ELR (cell line): ENCODE measurements at places on chromosomes 12 and 14.

DNA sequence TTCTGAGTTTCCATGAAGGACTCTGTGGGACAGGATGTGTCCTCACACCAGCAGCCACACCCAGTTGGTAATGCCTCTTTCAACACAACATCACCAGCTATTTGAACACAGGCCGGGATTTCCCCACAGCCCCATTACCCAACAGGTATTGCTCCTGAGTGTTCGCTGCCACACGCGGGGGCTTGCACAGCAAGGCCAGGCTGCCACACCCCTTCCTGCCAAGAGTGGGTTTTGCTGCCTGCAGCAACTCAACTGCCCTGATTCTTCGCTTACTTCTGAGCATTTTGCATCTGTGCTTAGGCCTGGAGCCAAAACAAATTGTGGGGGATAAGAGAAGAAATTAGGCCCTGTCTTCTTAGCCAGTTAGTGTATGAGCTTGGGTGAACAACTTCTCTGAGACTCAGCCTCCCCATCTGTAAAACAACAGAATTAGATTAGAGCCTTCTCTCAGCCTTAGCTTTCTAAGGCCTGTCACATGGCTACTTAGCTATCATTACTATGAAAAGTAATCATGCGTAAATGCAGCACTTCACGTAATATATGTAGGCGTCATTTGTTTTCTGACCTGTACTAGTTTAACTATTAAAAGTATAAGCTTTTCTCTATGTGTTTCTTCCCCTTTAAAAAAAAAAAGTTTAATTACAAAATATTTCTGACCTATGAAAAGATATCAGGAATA, 20.0 kb downstream of the CKAP4 start:
- DNase-seq: peak; percentile 28

DNA sequence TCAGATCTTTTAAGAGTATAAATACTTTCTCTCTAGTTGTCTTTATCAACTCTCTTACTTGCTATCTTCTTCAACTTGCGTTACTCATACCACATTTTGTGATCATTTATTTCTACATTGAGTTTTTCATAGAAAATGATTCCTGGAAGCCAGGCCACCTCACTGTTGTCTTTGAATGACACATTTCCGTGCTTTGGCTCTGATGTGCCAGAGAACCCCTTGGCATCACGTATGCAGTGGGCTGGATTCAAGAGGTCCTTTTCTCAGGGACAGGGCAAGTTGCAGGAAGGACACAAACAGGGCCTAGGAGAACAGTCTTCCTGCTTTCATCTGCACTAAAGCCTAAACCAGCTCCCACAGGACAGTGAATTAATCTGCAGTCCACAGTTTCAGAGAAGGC, 70.3 kb upstream of the PYGL start:
- DNase-seq: no peak

GRCh38 chr12:132466241-132467201, 23.4 kb upstream of the FBRSL1 start:
- DNase-seq: no peak

- peak; percentile 83 for DNase-seq
Observed at GRCh38 chr14:102776761-102777710, at the start of gene TRAF3. Gene TRAF3 (plus strand): TSS chr14:102777449. CDS start chr14:102870202, 92,753 bp downstream.

DNA sequence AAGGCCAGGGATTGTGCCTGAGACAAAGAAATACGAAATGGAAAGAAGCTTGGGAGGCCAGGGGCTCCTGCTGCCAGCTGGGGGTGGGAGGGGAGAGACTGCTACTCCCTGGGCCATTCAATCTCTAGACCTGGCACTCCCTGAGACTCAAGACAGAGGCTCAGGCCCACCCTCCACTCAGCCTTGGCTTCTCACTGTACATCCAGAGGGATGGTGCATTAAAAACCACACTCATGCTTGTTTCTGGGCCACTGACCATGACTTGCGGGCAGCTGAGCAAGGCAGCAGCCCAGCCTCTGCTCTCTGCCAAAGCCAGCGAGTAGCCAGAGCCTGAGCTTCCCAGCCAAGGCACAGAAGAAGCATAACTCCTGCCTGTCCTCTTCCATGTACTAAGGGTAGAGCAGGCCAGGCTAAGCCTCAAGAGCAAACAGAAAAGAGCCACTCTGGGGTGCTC, 41.5 kb downstream of the PITPNM2 start:
- DNase-seq: no peak

DNA sequence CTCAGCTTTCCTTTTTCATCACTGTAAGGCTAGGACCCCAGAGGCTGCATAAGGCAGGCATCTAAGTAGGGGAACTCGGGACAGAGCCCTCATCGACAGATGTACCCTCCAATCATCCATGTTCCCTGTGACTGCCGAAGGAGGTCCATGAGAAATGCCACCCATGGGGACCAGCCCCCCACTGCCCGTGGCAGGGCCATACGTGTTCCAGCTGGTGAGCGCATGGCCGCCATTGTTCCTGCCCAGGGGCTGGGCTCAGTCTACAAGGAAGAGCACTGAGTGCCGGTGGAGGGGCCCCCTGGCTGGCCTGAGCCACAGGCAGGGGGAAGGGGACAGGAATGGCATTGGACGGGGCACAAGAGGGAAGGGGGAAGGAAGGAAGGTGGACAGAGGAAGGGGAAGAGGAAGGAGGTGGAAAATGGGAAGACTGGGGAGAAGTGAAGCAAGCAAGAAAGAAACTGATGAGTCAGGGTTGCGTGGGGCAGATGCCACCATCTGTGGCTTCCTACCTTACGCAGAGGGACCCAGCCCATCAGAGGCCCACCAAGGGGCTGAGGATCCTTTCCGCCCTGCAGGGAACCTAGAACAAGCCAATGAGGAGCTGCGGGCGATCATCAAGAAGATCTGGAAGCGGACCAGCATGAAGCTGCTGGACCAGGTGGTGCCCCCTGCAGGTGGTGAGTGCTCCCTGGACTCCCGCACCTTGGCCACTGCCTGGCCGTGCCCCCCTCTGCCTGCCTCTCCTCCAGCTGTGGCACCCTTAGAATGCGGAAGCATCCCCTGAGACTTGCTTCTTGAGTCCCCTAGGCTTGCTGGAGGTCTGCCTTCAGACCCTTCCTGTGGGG, 120.6 kb upstream of the FKBP4 start:
- no peak for DNase-seq

DNA sequence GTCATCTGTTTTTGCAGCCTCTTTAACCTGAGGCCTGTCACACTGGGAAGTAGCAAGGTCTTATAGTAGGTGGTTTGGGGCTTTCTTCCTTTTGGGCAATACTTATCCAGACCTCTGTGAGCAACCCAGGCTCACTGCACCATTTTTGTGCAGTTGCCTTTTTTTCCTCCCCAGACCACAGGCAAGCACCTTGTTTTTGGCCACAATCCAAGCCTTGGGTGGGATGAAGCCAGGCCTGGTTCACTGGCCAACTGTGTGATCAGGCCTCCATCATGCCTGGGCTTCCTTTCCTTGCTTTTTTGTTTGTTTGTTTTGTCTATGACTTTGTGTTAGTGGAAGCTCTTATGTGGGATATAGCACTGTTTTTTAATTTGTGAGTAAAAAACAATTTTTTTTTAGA, 71.7 kb downstream of the DNAH10 start:
- no peak for DNase-seq

DNA sequence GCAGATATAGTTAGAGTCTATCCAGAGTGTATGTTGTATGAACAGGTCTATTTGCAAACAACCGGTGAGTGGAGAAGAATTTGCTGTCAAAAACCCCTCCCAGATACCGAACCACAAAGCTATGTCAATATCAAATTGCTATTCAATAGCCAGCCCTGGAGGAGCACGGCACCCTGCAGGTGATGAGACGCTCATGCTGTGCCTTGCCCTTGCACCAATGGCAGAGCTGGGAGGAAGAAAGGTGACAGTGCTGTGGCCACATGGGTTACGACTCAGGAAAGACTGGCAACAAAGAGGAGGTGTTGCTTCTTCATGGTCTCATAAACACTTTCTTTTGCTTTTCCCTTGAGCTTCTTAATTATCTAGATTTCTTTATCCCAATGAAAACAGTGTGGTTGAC, 55.7 kb downstream of the PAX9 start:
- DNase-seq: no peak

GRCh38 chr12:122979001-122979907, 1.2 kb upstream of the ARL6IP4 start:
- no peak for DNase-seq

- no peak for DNase-seq
Observed at GRCh38 chr12:116620492-116621191, 61.5 kb downstream of the MAP1LC3B2 start.

DNA sequence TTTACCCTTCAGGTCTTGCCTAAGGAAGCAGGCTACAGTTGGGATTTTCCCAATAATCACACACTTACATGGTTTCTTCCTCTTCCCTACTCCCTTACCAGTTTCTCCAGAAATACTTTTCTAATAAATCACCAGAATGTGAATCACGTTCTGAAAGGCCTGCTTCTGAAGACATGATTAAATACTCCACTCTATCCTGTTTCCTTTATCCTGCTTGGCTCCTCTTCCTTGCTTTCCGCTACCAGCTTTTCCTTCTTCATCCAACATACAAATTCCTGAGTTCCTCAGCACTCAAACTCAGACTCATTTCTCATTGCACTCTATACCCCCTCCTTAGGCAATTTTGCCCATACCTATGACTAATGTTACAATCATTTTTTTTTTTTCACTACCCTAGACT, 118.3 kb downstream of the MGAT4C start:
- peak; percentile 84 for DNase-seq

DNA sequence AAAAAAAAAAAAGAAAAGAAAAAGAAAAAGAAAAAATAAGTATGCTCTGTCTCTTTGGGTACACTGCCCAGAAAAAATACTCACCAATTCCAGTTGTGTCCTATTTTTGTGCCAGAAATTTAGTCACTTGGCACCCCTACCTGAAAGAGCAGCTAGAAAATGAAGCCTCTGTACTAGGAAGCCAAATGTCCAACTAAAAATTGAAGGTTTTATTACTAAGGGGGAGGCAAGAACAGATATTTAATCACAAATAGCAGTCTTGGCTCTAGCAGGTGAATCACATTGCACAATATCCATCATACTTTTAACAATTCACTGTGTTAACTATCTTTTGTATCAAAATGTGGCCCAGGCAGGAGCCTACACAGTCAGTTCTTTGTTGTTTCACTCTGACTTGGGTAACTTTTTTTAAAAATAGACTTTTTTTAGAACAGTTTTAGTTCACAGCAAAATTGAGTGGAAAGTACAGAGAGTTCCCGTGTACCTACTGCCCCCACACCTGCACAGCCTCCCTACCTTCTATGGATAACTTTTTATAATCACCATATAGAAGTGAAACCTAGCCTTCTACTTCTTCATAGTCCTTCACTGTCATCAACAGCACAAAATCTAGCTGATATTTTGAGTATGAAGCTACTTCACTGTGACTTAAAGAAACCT, 87.1 kb upstream of the ATF7IP start:
- DNase-seq: no peak

DNA sequence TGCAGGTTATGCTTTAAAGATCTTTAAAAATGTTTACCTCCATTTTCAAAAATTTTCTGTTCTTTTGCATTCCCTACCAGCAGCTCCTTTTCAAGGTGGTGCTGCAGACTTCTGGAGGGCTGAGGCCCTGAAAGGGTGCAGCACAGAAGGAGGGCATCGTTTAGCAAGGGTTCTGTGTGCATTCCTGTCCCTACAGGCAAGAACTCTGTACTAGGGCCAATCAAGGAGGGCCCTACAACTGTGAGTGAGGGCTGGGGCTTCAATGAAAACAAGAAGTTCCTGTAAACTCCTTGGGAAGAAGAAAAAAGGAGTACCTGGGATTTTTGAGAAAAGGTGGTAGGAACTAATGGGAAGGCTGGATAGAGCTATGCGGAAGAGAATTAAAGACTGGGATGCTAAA, 50.7 kb upstream of the CSRP2 start:
- no peak for DNase-seq

DNA sequence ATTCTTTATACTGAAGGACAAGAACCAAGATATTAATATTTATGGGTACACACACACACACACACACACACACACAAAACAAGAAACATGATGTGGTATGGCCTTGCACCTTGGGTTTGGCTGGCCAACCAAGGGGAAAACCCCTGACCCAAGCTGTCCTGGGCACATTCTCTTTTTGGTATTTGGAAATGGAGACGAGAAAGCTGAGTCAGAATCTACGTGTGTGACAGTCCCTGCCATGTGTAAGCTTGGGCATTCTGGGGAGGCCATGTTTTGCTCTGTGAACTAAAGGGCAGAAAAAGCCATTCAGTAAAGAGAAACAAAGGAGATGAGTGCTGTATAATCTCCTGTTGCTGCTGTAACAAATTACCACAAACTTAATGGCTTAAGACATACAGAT, 35.6 kb downstream of the PTGER2 start:
- DNase-seq: peak; percentile 51

DNA sequence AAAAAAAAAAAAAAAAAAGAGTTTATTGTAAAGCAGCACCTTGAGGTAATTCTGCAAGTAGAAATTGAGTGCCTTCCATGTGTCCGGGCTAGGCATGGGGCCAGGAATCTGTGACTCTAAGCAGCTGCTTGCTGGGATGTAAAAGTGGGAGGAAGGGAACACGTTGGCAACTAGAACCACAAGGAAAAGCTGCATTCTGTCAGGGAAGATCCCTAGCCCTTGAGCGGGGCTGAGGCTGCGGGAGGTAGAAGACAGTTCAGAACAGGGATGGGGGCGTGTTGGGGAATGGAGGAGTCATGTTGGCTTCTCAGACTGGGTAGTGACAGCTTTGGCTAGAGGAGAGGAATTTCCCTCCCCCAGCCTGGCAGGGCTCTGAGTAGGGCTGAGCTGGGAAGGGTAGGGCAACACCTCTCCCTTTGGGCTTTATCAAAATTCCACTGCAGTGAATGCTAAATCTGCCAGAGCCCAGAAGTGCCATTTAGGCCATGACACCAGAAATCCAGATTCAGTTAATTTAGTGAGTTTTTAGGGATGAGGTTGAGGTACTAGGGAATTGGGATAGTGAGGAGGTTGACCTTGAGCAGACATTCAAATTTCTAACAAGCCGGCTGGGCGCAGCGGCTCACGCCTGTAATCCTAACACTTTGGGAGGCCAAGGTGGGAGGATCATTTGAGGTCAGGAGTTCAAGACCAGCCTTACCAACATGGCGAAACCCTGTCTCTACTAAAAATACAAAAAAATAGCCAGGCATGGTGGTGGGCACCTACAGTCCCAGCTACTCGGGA, 3.4 kb upstream of the TRAFD1 start:
- peak; percentile 42 for DNase-seq

- no peak for DNase-seq
Observed at GRCh38 chr14:68630611-68631393, 162.1 kb downstream of the ZFP36L1 start.

- no peak for DNase-seq
Observed at GRCh38 chr14:56135001-56135400, 16.8 kb downstream of the PELI2 start.

GRCh38 chr12:4356041-4356327, 23.5 kb downstream of the FGF23 start:
- peak; percentile 44 for DNase-seq

DNA sequence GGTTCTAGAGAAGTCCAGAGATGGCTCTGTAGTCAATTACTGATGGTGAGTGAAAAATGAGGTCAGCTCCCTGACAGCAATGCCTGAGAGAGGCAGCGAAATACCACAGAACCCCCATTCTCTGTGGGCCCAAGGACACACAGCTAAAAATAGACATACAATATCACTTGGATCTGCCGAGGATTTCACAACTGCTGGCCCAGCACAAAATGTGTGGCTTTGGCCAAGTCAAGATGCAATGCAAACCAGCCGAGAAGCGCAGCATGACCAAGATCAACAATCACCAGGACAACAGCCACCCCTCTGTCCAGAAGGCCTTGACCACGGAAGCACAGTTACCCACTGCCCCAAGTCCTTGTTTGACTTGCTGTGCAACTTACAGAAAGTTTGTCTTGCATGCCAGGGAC, 52.2 kb downstream of the CKAP4 start:
- no peak for DNase-seq
